NCI-H345 (cell line): ENCODE measurements at places on chromosomes 4 and X.

GRCh38 chrX:128717635-128718578 is 665.7 kb upstream of the ACTRT1 start:
- no peak for DNase-seq

GRCh38 chr4:69753686-69754085 is 6.7 kb downstream of the SULT1B1 start:
- DNase-seq, result no peak

DNA sequence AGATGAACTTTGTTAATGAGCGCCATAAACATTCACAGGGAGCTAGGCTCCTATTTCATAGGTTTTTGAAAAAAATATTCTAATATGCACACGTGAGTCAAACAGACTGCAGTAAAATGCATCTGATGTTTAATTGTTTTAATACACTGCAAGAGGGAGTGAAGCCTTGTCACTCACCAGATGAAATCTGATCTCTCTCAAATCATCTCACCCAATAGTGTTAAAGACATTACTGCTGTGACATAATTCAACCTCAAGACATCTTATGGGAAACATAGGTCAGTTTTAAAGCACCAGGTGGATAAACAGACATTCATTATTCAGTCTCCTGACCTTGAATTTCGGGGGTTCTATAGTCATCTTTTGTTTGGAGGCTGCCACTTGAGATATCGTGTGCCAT is 148.3 kb downstream of the MAML3 start:
- peak; percentile 12 for DNase-seq

DNA sequence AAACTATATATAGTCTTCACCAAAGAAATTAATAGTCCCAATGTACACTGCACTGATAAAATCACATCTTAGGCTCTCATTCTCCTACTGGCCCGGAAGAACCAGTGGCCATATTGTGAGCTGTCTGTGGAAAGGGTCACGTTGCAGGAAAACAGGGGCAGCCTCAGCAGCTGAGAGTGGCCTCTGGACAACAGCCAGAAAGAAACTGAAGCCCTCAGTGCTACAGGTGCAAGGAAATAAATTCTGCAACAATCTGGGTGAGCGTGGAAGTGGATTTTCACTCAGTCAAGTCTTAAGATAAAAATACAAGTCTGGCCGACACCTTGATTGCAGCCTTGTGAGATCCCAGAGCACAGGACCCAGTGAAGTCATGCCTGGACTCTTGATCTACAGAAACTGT is 3.2 kb upstream of the SLC25A14 start:
- no peak for DNase-seq

- no peak for DNase-seq
Observed at GRCh38 chrX:72685018-72685417, 29.1 kb downstream of the PHKA1 start.

GRCh38 chr4:186820391-186820891 is 96.8 kb upstream of the FAT1 start:
- peak; percentile 18 for DNase-seq

- DNase-seq, result no peak
Observed at GRCh38 chr4:10346023-10346422, 111.2 kb downstream of the ZNF518B start.

DNA sequence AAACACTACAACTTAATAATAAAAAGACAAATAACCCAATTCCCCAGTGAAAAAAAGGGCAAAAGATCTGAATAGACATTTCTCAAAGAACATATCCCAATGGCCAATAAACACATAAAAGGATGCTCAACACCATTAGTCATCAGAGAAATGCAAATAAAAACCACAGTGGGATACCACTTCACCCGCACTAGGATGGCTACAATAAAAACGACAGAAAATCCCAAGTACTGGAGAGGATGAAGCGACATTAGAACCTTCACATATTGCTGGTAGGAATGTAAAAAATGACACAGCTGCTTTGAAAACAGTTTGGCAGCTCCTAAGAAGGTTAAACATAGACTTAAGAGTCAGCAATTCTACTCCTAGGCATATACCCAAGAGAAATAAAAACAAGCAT is 140.6 kb upstream of the ARX start:
- DNase-seq, result peak; percentile 79
